Prostate gland (tissue), 2 donors: ENCODE measurements at places on chromosomes 7 and 10. TPM values are rescaled to one million over a fixed set of nuclear protein-coding genes. Genes with fewer than 3 reads are reported as not detected.
A peak's percentile ranks its signal among the peaks of the same experiment; 100 is the strongest.

The OR13A1 gene
- total RNA-seq = not detected

- no peak overlapping the region for H3K27ac ChIP-seq
- no peaks in the 10 kb centered on the region for H3K4me1 ChIP-seq
- H3K27me3 ChIP-seq = no peaks in the 10 kb centered on the region
- DNase-seq = peak; percentile 16
Observed at GRCh38 chr10:93245779-93246178, 172.1 kb downstream of the CYP26A1 start.

DNA sequence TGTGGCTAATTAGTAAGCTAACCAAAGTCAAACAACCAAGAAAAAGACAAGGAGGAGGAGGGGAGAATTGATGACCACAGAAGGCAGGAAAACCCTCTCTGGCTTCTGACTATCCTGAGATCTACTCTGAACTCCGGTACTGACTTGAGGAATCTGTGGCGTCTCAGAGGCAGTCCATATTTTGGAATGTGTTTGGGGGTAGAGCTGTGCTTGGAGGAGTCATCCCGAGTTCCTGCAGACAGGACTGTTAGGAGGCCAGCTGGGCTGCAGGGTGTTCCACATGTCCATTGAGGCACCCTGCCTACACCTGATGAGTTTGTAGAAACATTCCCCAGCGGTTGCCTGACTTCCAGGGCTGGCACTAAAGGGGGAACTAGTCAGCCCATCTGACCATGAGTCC, 91.6 kb downstream of the PLCE1 start:
- H3K4me1 ChIP-seq = no peaks in the 10 kb centered on the region
- no peak for DNase-seq
- no peak overlapping the region for H3K4me3 ChIP-seq
- no peaks in the 10 kb centered on the region for H3K36me3 ChIP-seq

DNA sequence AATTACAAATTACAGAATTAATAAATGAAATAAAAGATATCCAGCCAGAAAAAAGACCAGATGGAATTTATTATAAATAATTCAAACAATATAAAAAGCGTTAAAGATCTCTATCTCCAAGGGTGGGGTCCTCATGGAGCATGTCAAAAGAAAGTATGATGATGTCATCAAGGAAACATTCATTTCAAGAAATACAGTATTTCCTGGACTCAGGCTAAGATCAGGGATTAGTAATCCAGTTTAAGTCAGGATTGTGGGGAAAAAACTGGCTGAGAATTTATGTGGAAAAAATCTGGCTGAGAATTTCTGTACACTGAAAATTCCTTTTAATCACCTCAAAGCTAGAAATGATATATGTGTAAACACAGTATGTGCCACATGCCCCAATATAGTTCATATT, 1075.3 kb downstream of the XPNPEP1 start:
- H3K4me1 ChIP-seq = no peaks in the 10 kb centered on the region
- no peak overlapping the region for H3K27ac ChIP-seq
- H3K27me3 ChIP-seq = no peaks in the 10 kb centered on the region
- H3K4me3 ChIP-seq = no peak overlapping the region
- DNase-seq = no peak
- no peaks in the 10 kb centered on the region for H3K36me3 ChIP-seq

- H3K36me3 ChIP-seq = no peaks in the 10 kb centered on the region
- H3K27me3 ChIP-seq = no peaks in the 10 kb centered on the region
- no peak for DNase-seq
- H3K4me3 ChIP-seq = no peak overlapping the region
- no peak overlapping the region for H3K27ac ChIP-seq
- no peaks in the 10 kb centered on the region for H3K4me1 ChIP-seq
Observed at GRCh38 chr10:33760056-33760943, 425.8 kb upstream of the NRP1 start.

DNA sequence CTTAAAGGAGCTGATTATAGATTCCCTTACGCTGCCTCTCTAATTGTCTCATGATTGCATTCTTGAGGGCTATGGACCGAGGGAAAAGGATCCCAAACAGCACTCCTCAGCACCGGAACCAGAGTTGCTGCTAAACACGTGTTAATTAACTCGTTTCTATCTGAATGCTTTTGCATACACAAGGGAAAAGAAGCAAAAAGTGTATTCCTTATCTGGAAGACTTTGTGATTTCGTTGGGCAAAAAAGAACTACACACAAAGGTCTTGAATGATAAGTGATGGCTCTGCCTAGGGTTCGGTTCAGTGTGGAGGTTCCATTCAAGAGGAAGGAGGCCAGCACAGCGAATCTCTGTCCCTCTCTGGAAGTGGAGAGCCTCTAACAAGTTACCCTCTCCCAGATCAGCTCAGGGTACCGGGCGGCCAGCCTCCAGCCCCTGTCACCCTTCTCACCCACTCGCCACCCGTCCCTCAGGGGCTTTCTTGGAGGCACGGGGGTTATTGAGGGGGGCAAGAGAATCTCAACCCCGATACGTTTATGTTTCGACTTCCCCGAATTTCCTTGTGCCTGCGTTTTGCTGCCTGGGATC, 515 bp upstream of the SLC4A2 start:
- peak overlapping the region; percentile 97 for H3K27ac ChIP-seq
- no peaks in the 10 kb centered on the region for H3K27me3 ChIP-seq
- DNase-seq = no peak
- H3K4me1 ChIP-seq = peaks cover 29% of the 10 kb centered on the region
- no peaks in the 10 kb centered on the region for H3K36me3 ChIP-seq
- peak overlapping the region; percentile 59 for H3K4me3 ChIP-seq

DNA sequence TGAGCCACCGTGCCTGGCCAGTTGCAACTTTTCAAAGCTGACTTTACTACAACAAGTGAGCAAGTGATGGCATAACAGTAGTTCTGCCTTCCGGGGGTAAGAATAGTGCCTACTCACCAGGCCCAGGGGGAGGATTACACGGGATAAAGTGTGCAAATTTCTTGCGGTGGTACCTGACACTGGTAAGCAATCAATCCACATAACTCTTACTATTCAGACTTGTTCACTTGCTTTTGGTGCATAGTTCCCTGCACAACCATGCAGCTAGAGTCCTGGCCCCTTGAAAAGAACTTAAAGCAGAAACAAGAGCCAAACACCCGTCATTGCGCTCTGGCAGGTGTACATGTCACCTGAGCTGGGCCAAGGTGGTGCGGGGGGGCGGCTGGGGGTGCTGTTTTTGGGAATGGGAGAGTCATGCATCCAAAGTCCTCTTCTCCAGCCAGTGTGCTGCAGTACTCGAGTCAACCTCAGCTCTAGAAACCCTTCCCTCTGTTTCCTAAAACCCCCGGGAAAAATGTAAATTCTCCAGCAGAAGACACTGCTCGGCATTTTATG, 5.4 kb upstream of the COBL start:
- H3K4me3 ChIP-seq = no peak overlapping the region
- no peaks in the 10 kb centered on the region for H3K36me3 ChIP-seq
- no peaks in the 10 kb centered on the region for H3K4me1 ChIP-seq
- no peak for DNase-seq
- no peaks in the 10 kb centered on the region for H3K27me3 ChIP-seq

DNA sequence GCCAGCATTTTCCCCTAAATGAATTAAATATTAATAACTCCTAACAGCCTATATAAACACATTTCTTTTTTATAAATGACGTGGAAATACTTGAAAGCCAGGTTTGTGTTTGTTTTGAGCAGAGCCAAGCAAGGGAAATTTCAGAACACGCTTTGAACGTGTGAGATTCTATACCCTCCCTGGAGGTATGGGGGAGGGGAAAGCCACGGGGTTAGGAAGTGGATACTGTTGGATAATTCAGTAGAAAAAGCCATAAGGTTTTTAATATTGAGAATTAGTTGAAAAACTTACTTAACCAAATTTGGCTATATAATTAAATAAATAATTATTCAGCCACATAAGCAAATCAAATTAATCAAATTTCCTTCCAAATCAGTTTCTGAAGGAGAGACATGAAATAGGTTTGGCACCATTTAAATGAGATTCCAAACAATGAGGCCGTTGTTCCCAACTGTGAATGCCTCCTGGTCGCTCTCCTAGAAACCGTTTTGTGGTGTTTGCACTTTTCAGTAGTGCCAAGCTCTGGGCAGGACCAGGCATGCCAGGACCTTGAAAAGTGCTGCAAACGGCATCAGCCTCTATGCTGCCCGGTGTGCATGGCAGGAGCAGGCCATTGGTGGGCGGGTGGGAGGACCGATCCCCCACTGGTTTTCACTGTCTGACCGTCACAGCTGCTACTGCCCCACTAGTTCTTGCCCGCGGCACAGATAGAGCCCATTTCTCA, 88.1 kb downstream of the SEPTIN14 start:
- H3K4me3 ChIP-seq = no peak overlapping the region
- peak overlapping the region; percentile 13 for H3K27ac ChIP-seq
- H3K27me3 ChIP-seq = no peaks in the 10 kb centered on the region

DNA sequence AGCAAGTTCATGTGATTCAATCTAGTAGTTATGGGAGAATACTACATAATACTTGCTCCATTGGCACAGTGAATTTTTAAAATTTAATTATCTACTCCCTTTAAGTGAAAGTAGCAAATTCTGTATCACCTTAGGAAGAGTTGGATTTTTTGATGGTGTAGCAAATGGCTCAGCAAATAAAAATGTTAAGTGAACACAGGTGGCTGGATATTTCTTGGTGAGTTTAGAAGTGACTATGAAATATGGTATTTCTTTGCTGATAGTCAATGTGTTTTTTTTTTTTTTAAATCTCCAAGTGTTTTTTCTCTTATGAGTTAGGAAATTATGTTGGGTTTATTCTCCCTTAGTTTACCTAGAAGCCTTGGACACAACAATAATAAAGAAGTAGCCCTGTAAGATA, 67.8 kb downstream of the CREM start:
- no peaks in the 10 kb centered on the region for H3K4me1 ChIP-seq
- H3K4me3 ChIP-seq = no peak overlapping the region

- DNase-seq = no peak
- H3K27me3 ChIP-seq = no peaks in the 10 kb centered on the region
- H3K27ac ChIP-seq = no peak overlapping the region
- peak overlapping the region; percentile 23 for H3K4me3 ChIP-seq
- H3K4me1 ChIP-seq = peaks cover 3% of the 10 kb centered on the region
Observed at GRCh38 chr7:98616381-98617050, 569 bp upstream of the NPTX2 start.
